ENCODE measurements at places on chromosomes 16 and 17.

DNA sequence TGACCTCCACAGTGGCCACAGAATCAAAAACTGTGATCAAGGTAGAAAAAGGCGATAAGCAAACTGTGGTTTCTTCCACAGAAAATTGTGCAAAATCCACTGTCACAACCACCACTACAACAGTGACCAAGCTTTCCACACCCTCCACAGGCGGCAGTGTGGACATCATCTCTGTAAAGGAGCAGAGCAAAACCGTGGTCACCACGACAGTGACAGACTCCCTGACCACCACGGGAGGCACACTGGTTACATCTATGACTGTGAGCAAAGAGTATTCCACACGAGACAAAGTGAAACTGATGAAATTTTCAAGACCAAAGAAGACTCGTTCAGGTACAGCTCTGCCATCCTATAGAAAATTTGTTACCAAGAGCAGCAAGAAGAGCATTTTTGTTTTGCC, 83.6 kb downstream of the C17orf58 start:
- DNase-seq: no peak

DNA sequence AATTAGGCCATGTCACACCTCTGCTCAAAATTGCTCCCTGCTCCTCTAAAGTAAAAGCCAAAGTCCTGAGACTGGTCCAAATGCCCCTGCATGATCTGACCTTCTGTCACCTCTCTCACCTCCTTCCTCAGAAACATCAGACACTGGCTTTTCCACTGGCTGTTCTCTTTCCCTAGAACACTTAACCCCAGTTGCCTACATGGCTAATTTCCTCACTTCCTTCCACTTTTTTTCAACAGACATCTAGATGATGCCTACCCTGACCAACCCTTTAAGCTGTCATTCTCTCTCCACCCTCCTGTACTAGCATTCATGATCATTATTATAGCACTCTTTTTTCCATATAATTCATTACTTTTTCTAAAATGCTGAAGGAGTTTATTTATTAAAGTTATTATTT, 31.0 kb downstream of the CCT6B start:
- no peak for DNase-seq

- DNase-seq: no peak
Measured at GRCh38 chr16:67862623-67863583, 9.9 kb upstream of the EDC4 start.

DNA sequence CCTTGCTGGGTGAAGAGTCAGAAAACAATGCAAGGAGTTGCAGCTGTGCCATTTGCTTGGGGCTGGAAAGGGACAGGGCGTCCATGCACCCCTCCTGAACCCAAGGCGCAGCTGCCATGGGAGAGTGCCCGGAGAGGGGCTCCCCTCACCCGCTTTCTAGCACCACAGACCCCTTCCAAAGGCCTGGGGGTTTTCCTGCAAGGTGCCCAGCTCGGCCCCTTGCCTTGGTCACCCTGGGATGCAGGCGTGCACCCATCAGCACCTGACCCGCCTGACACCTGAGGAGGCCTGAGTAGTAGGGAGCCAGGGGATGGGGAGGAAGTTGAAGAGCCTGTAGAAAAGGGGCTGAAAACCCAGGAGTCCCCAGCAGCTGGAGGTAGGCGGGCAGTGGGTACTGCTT, 30.3 kb downstream of the TMEM186 start:
- no peak for DNase-seq

DNA sequence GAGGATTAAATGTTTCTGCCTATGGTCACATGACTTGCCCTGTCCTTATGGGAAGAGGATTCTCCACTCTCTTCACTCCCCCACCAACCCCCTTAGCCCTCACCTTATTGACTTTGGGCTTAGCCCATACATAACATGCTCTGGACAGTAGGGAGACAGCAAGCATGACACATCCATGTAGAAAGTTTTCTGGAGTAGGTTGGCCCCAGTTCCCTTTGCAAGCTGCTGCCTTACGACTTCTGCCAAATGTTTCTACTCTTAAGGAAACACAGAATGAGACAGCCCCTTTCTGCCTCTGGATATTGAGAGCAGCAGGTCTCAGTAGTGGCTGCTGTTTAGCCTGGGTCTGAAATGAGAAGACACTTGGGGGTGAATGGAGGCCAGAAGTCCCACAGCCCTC, 282.2 kb downstream of the MAP2K6 start:
- DNase-seq: no peak

GRCh38 chr16:83973581-83974385, 5.7 kb downstream of the NECAB2 start:
- DNase-seq: no peak

DNA sequence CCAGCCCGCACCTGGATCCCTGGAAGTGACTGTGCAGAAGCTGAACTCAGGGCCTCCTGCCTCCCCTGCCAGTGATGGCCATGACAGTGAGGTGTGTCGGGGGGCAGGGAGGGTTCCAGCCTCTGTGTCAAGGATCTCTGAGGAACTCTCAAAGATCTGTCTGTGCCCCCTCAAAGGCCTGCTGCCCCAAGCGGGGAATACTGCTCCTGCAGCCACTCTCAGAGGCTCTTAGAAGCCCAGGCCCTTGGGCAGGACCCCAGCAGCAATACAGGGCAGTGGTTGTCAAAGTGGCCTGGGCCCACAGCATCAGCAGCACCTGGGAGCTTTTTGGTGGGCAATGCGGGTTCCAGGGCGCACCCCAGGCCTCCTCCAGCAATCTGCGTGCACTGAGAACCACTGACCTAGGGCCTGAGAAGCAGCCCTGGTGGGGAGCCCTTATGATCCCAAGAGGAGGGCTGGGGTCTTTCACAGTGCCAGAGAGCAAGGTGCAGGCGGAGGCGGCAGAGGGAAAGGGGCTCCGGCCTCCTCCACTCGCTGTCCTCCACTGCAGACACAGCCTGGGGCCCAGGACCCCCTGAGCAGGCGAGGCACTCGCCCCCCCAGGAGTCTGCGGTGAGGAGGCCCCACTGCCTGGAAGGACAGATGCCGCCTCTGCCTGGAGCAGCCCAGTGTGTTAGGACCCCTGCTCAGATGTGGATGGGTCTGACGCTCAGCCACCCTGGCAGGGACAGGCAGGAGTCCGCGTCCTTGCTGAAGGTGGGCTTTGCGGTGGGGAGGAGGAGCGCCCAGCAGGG, 42.1 kb downstream of the ENGASE start:
- DNase-seq: no peak

DNA sequence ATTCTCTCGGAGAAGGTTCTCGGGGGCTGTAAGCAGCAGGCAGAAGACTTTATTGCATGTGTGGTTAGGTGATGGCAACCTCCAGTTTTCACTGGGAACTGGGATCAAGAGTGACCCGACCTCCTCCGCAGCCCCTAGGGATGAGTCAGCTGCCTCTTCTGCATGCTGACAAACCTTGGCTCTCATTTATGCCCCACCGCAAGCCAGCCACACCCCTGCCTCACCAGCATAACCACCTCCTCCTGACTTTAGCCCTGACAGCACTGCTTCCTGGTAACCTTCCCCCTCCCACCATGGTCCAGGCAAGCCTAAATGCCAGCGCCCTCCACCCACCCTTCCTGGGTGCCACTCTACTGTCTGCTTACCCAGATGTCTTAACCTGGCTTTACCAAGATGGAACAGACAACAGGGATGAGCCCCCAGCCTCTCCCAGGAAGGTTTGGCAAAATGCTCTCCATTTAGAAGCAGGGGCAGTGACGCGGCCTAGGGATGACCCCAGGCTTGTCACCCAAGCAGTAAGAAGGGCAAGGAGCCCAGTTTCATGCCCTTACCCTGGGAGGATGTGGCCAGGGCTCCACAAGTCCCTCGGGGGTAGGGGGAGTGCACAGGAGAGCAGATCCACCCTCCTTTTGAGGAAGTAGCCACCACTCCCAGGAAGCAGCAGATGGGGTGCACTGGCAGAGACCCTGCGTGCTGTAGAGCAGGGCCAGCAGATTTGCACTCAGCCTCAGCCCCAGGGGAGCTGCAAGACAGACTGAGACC, 73.5 kb downstream of the GOSR1 start:
- DNase-seq: no peak

- DNase-seq: no peak
Measured at GRCh38 chr17:37828651-37829124, 83.8 kb upstream of the HNF1B start.
